ENCODE measurements at places on chromosomes 5 and 9. TPM values are rescaled to one million over a fixed set of nuclear protein-coding genes. Genes with fewer than 3 reads are reported as not detected.
A peak's percentile ranks its signal among the peaks of the same experiment; 100 is the strongest.

PCDHB11 gene
- total RNA-seq, result 1.8 TPM

PCDHB8 gene
- 0.90 TPM for total RNA-seq

DNA sequence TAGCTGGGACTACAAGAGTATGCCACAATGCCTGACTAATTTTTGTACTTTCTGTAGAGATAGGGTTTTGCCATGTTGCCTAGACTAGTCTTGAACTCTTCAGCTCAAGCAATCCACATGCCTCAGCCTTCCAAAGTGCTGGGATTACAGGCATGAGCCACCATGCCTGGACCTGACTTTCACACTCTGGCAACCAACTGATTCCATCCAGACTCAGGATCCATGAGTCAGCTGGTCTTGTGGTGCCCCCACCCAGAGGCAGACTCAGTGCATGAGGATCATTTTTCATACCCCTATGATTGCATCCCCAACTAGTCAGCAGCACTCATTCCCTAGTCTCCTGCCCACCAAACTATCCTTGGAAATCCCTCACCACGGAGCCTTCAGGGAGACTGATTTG lies 375.9 kb downstream of the ANXA1 start:
- no peaks in the 10 kb centered on the region for H3K27me3 ChIP-seq
- no peaks in the 10 kb centered on the region for H3K4me1 ChIP-seq
- H3K27ac ChIP-seq, result no peak overlapping the region
- H3K36me3 ChIP-seq, result no peaks in the 10 kb centered on the region

- no peak overlapping the region for H3K4me3 ChIP-seq
- no peaks in the 10 kb centered on the region for H3K36me3 ChIP-seq
- H3K27me3 ChIP-seq, result no peaks in the 10 kb centered on the region
- no peaks in the 10 kb centered on the region for H3K4me1 ChIP-seq
- H3K27ac ChIP-seq, result peak overlapping the region; percentile 86
- peak; percentile 96 for DNase-seq
These were observed 39.7 kb downstream of the FABP6 start for GRCh38 chr5:160269017-160269416.

DNA sequence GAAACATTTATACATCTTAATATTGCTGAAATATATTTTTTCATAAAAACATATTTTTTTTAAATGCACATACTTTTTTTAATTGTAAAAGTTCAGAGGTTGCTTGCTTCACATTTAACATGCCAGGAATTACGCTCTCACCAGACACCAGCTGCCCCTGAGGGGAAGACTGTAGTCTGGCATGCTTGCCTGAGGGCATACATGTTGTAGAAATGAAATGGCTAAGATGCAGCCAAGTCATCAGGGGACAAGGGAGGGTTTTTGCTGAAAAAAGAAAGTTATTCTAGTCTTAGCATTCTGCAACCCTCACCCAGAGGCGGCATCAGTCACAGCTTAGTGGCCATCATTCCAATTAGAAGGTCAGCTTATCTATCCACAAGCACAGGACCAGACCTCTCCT lies 426.7 kb upstream of the FTMT start:
- H3K27ac ChIP-seq, result no peak overlapping the region
- H3K4me3 ChIP-seq, result no peak overlapping the region
- no peak for DNase-seq
- H3K36me3 ChIP-seq, result no peaks in the 10 kb centered on the region

DNA sequence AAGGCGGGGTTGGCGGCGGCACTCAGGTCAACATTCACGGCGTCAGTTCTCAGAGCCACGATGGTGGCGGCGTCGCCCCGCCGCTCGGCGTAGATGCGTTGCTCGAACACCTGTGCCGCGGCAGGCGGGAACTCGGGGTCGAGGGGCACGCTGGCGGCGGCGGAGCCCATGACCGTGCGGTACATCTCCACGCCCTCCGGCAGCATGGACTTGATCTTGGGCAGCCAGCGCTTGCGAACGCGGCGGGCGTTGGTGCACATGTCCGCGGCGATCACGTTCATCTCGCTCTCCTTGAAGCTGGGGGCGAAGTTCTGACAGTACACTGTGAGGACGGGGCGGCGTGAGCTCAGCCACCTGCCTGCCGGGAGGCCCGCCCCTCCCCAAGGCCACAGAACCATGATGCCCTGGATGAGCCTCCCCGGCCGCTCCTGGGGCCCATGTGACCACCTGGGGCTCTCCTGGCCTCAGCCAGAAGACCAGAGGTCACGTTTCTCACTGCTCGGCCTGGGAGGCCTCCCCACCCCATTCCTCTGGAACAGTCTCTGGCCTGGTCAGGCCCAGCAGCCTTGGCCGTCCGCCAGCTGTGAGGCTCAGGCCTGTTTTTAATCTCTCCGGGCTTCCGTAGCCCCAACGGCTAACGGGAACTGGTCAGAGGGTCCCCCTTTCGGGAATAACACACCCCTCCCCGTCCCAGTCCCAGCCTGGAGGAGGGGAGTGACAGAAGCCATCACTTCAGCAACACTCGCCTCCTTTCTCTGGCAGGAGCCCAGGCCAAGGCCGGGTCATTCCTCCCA lies 50.7 kb upstream of the UBAC1 start:
- peaks cover 33% of the 10 kb centered on the region for H3K36me3 ChIP-seq
- peak; percentile 90 for DNase-seq

- no peaks in the 10 kb centered on the region for H3K27me3 ChIP-seq
- H3K36me3 ChIP-seq, result no peaks in the 10 kb centered on the region
- DNase-seq, result no peak
- H3K4me1 ChIP-seq, result no peaks in the 10 kb centered on the region
- no peak overlapping the region for H3K27ac ChIP-seq
These were observed 114.6 kb upstream of the CCDC152 start for GRCh38 chr5:42642006-42642405.

GRCh38 chr9:125674981-125675973 lies 31.7 kb downstream of the MAPKAP1 start:
- H3K4me3 ChIP-seq, result no peak overlapping the region
- no peaks in the 10 kb centered on the region for H3K27me3 ChIP-seq
- DNase-seq, result no peak
- H3K27ac ChIP-seq, result no peak overlapping the region
